M059J (cell line): ENCODE measurements at places on chromosomes 7 and 10. TPM values are rescaled to one million over a fixed set of nuclear protein-coding genes. Genes with fewer than 3 reads are reported as not detected.

Gene BUB3
- total RNA-seq = 256 and 276 TPM in 2 replicates

- DNase-seq = no peak
Measured at GRCh38 chr7:52500841-52501240, 534.6 kb upstream of the POM121L12 start.

DNA sequence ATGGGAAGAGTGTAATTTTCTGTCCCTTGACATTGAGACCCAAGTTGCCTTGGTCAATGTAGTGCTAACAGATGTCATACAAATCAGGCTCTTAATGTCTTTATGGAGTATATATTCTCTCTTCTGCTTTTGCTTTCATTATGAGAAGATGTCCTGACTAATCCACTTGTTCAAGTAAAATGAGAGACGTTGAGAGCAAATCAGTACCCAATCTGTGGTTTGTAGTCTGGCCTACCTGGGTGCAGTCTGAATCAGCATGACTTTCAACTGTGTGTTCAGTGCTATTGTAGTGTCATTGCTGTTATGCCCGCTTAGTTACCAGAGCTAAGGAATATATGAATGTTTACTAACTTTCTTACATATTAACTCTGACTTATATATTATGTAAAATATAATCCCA, 612.4 kb downstream of the ANKRD7 start:
- DNase-seq = no peak

GRCh38 chr7:73809467-73809951, 21.3 kb upstream of the CLDN4 start:
- peak; percentile 75 for DNase-seq
